Neuronal stem cell (in vitro differentiated cells): ENCODE measurements at places on chromosomes 7 and 10.

DNA sequence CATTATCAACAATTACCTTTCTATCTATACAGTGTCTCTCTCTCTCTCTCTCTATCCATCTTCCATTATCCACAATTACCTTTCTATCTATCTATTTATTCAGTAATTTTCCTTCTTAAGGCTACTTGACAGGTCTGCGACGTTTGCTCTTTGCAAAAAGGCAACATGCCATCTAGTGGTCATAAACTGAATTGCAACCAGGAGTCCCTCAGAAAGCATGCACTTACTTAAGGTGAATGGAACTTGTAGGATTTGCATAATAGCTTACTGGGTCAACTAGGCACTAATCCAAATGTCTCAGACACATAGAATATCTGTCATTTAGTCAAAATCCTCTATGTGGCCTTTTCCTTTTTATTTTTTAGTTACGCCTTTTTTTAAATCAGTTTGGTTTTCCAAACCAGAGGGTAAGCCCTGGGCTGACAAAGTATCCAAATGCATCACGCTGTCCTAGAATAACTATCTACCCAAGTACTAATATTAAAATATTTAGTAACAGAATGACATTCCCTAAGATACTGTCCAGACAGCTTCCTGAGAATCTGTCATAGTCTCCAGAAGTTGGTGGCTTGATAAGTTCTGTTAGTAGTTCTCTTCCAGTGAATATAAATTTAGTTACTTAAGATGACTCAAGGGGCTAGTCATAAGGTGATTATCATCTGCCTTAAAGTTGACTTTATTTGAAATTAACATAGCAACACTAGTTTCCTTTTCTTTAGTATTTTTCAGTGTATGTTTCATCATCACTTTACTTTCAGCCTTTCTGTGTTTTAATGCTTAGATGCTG is 208.3 kb downstream of the PPP1R3A start:
- DNase-seq: peak; percentile 81

- no peak for DNase-seq
Observed at GRCh38 chr7:142581341-142581740, 167.9 kb upstream of the PRSS1 start.

GRCh38 chr7:100021297-100021696 is 5.9 kb downstream of the ZKSCAN1 start:
- DNase-seq: no peak

DNA sequence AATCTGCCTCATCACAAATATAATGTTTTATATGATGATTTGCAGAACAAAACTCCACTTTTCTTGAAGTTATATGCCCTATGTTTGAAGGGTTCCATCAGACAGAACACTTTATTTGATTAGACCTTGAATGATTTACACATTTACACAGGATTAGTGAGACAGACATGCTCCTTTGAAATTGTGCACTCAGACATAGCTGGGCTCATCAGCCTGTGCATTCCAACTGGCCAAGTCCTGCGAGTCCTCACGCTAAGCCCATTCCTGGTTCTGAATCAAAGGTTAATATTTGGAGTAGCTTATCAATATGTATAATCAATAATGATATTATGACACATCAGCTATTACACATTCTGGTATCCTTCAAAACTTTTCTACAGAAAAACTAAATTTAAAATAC is 173.6 kb downstream of the MBL2 start:
- no peak for DNase-seq

- peak; percentile 24 for DNase-seq
Observed at GRCh38 chr7:18352339-18353255, 143.0 kb upstream of the HDAC9 start.

DNA sequence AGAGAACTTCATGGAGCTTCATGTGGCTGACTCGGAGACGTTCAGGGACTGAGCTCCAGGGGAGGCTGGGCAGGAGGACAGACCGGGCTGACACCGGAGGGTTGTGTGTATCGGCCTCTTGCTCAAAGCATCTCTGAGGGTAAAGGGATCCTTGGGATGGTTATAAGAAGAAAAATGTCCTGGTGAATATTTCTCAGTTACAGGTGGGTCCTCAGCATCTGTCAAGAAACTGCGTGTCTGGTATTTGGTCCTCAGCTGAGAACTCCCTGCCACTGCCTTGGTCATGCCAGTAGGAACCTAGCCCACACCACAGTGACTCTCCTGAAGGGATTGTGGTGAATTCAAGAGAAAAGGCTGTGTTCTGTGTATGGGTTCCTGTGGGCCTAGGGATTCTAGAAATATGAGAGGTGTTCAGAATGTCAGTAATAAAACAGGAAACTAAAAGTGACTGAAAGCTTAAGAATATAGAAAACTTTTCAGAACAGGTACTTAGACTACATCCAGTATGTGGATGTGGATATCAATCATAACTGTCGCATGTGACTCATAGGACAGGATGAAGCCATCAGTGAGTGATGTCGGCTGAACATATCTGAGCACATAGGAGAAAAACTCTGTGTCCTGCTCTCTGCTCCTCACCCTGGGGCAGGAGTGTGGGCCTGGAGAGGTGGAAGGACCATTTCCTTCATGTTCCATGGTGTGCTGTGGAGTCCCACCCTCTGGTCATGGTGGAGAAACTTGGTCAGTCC is 28.4 kb downstream of the MBL2 start:
- DNase-seq: no peak

- DNase-seq: no peak
Observed at GRCh38 chr7:134878746-134879357, 99.4 kb downstream of the CALD1 start.

DNA sequence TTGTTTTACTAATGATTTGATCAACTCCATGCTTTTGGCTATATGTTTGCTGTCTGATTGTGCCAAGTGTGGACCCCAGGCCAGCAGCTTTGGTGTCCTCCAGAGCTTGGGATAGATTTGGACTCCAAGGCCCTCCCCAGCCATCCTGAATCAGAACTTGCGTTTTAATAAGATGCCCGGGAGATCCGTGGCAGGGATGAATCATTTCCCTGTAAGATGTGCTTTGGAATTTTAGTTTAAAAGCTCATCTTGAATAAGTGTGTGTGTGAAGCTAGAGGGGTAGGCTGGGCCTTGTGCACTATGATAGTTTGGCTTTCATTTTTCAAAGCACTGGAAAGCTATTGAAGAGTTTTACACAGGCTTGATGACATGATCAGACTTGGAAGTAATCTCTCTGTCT is 66.2 kb upstream of the SDK1 start:
- no peak for DNase-seq

- no peak for DNase-seq
Observed at GRCh38 chr10:79031723-79032122, 37.0 kb upstream of the ZMIZ1 start.

- DNase-seq: no peak
Observed at GRCh38 chr10:24920907-24921881, 31.2 kb downstream of the PRTFDC1 start.

GRCh38 chr7:46756996-46757395 is 824.9 kb downstream of the TNS3 start:
- DNase-seq: no peak

GRCh38 chr10:122939133-122939855 is 14.7 kb downstream of the C10orf88 start:
- no peak for DNase-seq

GRCh38 chr10:67385089-67385488 is 310.9 kb downstream of the CTNNA3 start:
- DNase-seq: no peak

DNA sequence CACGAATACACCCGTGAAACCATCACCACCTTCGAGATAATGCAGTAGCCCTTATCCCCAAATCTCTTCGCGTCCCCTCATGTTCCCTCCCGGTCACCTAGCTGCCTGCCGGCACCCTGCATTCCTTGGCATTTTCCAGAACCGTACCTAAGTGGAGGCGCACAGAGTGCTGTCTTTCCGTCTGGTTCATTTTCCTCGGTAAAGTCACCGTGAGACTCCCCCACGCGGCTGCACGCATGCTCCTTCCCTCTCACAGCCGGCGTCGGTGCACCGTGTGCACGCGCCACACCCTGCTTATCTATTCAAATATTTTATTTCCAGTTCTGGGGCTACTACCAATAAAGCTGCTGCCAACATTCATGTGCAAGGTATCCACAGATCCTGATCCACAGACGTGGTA is 65.5 kb upstream of the NKX6-2 start:
- DNase-seq: no peak

DNA sequence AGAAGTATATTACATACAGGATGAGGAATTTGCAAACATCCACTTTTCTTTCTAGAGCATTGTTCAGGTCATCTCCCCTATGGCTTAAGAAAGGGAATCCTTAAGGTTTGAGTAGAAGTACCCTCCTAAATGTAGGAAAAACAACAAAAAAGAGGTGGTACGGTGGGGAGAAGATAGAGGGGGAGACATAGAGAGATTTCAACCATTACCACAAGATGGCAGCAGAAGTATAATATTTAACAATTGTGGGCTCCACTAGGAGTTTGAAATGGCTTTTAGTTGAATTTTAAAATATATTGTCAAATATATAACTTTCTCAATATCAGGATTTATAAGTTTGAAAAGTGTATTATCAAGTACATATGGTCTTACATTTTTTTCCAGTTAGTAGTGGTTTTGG is 72.7 kb upstream of the PRKG1 start:
- DNase-seq: no peak

GRCh38 chr10:91603931-91604331 is 28.9 kb downstream of the PPP1R3C start:
- DNase-seq: no peak
